Hematopoietic multipotent progenitor cell treated with erythropoietin and hydrocortisone succinate and interleukin-3 and kit ligand, for 17 days (in vitro differentiated cells): ENCODE measurements at places on chromosomes 2 and 18.

- DNase-seq: no peak
These were observed 14.0 kb upstream of the RIF1 start for GRCh38 chr2:151395509-151396374.

GRCh38 chr2:49241991-49242390 is 87.7 kb upstream of the FSHR start:
- no peak for DNase-seq

DNA sequence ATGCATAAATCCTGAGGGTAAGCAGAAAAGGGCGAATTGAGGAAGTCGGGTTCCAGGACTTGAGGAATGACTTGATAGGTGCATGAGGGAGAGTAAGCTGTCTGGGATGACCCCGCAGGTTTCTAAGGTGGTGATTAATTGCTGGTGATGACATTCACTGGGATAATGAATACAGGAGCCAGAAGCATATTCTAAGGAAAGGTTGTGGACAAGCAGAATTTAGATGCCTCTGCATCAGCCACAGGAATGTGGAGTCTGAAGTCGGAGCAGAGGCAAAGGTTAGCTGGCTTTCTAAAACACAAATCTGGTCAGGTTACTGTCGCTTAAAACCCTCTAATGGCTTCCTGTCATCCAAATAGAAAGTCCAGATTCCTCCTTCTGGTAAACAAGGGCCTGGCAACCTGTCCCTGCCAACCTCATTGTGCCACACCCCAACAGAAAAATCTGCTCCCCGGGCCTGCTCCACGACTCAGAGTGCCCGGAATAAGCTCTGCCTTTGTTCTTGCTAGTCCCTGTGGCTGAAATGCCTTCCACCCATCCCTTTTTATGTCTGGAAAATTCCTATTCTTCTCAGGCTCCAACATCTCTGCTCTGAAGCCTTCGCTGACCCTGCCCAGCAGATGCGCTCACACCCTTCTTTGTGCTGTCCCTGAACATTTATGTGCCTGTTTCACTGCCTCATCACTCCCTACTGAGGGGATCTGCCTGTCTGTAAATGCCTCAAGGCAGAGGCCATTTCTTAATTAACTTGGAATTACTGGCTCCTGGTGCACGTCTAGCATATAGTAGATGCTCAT is 11.3 kb upstream of the TMEM214 start:
- no peak for DNase-seq

- no peak for DNase-seq
These were observed 103.1 kb downstream of the MCFD2 start for GRCh38 chr2:46812361-46813019.

DNA sequence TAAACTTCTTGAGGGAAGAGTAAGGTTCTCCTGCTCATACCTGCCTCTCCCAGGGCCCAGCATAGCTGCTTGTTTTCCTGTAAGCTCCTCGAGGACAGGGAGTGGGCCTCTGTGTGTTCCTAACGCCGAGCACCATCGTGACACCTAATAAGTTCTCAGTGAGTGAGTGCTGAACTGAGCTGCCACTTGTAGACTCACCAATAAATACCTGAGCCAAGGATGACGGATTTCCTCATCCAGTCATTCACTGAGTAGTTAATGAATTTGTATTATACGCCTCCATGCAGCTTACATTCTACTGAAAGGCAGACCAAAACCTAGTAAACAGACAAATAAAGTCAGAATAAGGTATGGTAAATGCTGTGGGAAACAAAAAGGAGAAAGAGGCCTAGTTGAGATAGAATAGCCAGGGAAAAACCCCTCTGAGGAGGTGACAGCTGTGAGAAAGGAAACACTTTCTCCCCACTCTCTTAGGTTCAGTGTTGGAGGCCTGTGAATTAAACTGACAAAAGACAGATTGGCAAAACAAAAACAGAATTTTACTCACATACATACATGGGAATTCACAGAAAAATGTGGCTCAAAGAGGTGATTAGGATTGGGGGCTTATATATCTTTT is 138.6 kb downstream of the B3GNT2 start:
- no peak for DNase-seq

GRCh38 chr18:55384551-55385275 is 203.3 kb downstream of the TCF4 start:
- DNase-seq: peak; percentile 23

GRCh38 chr18:5180254-5180653 is 16.8 kb downstream of the AKAIN1 start:
- DNase-seq: no peak

DNA sequence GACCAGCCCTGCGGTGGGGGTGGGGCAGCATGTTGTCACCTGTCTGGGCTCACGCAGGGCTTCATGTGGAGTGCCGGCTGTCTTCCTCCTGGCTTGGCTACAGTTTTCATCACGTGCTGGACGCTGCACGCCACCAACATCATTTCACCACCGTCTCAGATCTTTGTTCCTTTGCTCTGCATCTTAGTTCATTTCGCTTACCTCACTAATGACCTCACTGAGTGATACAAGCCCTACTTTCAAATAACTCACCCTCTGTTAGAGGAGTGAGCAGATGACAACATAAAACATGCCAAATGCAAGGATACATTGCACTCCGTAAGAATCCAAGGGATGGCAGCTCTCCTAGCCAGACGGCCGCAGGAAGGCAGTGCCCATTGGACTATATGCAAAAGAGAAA is 527.5 kb downstream of the GALR1 start:
- DNase-seq: no peak

DNA sequence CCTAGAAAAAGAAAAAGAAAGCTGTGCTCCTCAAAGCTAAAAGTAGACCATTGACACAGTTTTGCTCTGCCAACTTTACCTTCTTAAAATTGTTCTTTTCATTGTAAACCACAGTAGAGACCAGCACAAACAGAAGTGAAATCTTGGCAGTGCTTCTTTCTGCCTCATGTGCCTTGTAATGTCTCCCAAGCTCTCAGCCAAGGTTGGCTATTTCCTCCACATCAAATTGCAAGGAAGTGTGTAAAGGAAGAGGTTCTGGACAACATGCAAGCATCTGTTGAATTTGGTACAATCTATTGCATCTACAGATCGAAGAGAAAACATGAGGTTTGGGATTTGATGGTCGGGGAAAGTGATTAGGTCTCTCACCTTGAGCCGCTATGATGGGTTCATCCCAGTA is 83.3 kb upstream of the PNPT1 start:
- no peak for DNase-seq
